Activated T-helper 1 cell treated with anti-CD3 and anti-CD28 coated beads, Interleukin-12 subunit alpha, Interleukin-12 subunit beta, Interleukin-2, Interleukin-4 antibody, amounts not matched to agents 30 ng/mL and 10 ng/mL and 1 ng/mL, durations not matched to agents 14 hours and 24 hours and 36 hours (primary cell): ENCODE measurements at places on chromosomes 7 and 10. TPM values are rescaled to one million over a fixed set of nuclear protein-coding genes. Genes with fewer than 3 reads are reported as not detected.

- no peak for DNase-seq
- no peaks in the 10 kb centered on the region for H3K4me1 ChIP-seq
These were observed 177.1 kb downstream of the DGKI start for GRCh38 chr7:137669706-137670105.

DNA sequence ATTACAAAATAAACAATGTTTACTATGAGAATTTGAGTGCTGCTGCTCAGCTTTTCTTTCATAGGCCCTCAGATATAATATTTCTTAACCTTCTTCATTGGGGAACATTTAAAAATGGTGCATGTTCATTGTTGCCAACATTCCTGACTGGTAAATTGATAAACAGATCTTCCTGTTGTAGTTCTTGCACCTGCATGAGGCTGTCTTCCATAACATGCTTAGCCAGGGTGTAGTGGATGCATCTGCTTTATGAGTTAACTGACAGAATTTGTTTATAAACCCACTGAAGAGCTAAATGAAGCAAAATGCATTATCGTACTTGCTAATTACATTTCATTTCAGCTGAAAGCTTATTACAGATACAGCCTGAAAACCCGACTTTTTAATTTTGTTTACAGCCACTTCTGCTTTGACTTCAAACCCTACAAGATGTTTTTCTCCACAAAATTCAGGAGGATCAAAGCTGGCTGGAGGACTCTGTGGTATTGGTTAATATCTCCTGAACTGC is 177.2 kb downstream of the SEM1 start:
- H3K4me1 ChIP-seq = no peaks in the 10 kb centered on the region
- H3K36me3 ChIP-seq = no peaks in the 10 kb centered on the region
- no peak for DNase-seq
- no peak overlapping the region for H3K27ac ChIP-seq
- peaks cover 15% of the 10 kb centered on the region for H3K27me3 ChIP-seq
- H3K4me3 ChIP-seq = no peak overlapping the region

DNA sequence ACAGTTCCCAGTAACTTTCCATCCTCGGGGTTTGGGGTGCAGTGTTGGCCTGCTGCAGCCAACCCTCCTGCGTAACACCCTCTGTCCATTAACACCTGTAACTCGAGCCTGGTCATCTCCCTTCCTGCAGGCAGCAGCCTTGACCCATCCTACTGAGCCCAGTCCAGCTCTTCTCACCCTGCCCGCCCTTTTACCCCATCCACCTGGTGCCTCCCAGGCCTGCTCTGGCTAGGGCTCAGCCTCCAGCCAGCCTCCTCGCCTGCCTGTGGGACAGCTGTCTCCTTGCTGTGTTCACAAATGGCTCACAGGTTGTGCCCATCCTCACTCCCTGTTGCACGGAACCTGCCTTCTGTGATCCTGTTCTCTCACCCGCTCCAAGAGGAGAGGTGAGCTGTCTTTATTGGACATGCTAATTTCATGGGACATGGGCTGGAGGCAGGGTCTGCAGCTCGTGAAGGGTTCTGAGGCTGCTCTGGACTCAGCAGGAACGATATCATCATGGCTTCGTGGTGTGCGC is 277.2 kb upstream of the TCERG1L start:
- no peak overlapping the region for H3K27ac ChIP-seq
- no peaks in the 10 kb centered on the region for H3K36me3 ChIP-seq
- peaks cover 2% of the 10 kb centered on the region for H3K27me3 ChIP-seq
- DNase-seq = no peak
- H3K4me3 ChIP-seq = no peak overlapping the region

- no peak for DNase-seq
These were observed at the start of gene BEND7 for GRCh38 chr10:13528875-13529713. TSS of gene BEND7 (minus strand) at chr10:13529014. CDS start at chr10:13528533, 481 bp downstream.

PILRA gene
- 9.6 and 9.9 TPM in 2 replicates for total RNA-seq

CASTOR2 gene
- total RNA-seq = 6.3 and 6.4 TPM in 2 replicates
